Osteoblast (primary cell): ENCODE measurements at places on chromosomes 11 and 22. TPM values are rescaled to one million over a fixed set of nuclear protein-coding genes. Genes with fewer than 3 reads are reported as not detected.

DNA sequence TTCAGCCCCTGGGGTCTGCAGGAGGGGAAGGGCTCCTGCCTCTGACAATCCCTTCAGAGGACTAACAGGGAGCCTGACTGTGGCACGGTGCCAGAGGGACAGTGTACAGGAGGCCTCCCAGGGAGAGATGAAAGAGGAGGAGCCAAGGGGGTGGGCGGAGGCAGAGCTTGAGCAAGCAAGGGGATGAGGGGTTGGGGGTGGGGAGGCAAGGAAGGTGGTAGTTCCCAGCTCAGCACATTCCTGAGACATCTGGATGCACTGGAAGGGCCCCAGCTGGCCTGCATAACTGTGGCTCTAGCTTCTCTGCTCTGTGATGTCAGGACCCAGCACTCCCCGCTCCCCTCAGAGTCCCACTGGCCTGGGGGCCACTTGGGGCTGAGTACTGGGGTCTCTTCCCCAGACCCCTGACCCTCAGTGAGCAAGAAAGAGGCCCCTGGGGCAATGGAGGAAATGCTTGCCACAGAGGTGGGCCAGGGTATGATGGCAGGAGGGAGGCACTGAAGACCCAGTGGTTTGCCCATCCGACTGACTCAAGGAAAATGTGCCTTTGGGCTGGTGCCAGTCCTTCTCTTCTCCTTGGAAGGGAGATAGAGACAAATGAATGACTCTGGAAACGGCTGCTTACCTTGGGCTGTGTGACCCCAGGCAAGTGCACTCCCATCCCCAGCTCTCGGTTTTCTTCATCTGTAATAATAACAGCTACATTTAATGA lies 13.3 kb downstream of the CREB3L1 start:
- DNase-seq, result peak; percentile 93

- DNase-seq, result no peak
These were observed 58.1 kb downstream of the OSBP2 start for GRCh38 chr22:30752771-30753170.

- DNase-seq, result peak; percentile 93
These were observed 11.3 kb downstream of the OSBP2 start for GRCh38 chr22:30705710-30706651.

GRCh38 chr11:64396079-64396591 lies 37.2 kb downstream of the RPS6KA4 start:
- DNase-seq, result peak; percentile 77

- no peak for DNase-seq
These were observed 73.1 kb downstream of the ELP4 start for GRCh38 chr11:31582697-31583096.

DNA sequence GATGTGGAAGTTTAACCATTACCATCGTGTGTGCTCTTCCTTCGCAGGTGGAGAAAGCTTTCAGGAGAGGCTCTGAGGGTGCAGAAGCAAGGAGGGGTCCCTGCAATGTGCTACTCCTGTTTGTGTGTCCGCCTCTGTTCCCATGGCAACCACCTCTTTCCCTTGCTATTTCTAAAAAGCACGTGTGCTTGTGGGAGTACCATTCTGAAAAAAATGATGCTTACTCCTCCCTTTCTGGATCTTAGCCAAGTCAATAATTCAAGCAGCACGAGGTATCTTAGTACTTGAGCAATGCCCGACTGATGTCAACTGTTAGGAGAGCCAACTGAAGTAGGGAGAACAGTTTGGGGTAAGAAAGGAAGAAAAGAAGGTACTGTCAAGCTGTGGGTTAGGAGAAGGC lies 628.7 kb downstream of the NTM start:
- DNase-seq, result no peak

DNA sequence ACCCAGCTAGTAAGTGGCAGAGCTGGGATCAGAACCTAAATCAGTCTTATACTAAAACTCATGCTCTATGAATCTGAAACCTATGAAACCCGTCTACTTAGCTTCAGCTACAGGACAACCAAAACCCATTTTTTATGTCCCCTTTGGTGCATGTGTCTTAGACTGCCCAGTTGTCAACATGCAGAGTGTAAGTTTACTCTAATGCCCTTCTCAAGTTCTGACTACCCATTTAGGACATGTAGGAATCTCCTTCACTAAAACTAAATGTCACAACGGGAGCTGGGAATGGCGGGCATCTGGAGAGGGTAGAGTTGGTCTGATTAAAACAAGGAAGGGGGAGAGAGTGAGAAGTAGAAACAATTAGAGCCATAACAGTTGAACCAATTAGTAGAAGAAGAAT lies 167.9 kb upstream of the UBASH3B start:
- no peak for DNase-seq

- no peak for DNase-seq
These were observed 58.2 kb downstream of the ZNF280B start for GRCh38 chr22:22450343-22450839.

The SLC25A45 gene
- 4.1 and 4.3 TPM in 2 replicates for total RNA-seq

- DNase-seq, result peak; percentile 93
These were observed 6.3 kb downstream of the ARHGEF17 start for GRCh38 chr11:73314117-73314961.
